Hepatocyte (in vitro differentiated cells): ENCODE measurements at places on chromosomes 4 and X. TPM values are rescaled to one million over a fixed set of nuclear protein-coding genes. Genes with fewer than 3 reads are reported as not detected.

- peaks cover 30% of the 10 kb centered on the region for H3K4me1 ChIP-seq
- no peaks in the 10 kb centered on the region for H3K27me3 ChIP-seq
- H3K36me3 ChIP-seq: no peaks in the 10 kb centered on the region
- no peak for DNase-seq
- H3K4me3 ChIP-seq: no peak overlapping the region
These were observed 3.8 kb downstream of the ARHGAP10 start for GRCh38 chr4:147735413-147736301.

DNA sequence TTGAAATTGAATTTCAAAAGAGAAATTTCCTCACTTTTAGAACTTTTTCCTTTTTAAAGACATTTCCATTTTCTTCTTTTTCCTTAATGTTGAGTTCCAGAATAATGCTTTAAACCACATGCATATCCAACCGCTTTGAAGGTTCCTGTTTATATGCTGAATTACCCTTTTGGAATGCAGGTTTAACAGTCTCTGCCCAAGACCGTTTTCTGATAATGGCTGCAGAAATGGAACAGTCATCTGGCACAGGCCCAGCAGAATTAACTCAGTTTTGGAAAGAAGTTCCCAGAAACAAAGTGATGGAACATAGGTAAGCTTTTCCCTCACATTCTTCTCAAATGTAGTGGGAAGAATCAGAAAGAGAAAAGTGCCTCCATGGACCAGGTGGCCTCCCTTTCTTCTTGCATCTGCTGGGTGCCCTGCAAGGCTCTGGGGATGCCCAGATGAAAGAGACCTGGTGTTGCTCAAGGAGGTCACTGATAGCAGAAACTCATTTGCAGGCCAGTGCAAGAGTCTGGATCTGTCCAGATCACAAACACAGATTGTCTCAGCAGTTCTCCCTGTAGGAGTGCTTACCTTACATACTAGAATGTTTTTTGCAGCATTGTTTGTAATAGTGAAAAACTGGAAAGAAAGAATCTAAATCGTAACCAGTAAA, 42.9 kb downstream of the MOSPD2 start:
- no peaks in the 10 kb centered on the region for H3K27me3 ChIP-seq
- no peak overlapping the region for H3K27ac ChIP-seq
- H3K4me3 ChIP-seq: no peak overlapping the region
- H3K4me1 ChIP-seq: no peaks in the 10 kb centered on the region
- no peaks in the 10 kb centered on the region for H3K36me3 ChIP-seq

AP1AR gene
- total RNA-seq: 36.8 and 48.1 TPM in 2 replicates

DNA sequence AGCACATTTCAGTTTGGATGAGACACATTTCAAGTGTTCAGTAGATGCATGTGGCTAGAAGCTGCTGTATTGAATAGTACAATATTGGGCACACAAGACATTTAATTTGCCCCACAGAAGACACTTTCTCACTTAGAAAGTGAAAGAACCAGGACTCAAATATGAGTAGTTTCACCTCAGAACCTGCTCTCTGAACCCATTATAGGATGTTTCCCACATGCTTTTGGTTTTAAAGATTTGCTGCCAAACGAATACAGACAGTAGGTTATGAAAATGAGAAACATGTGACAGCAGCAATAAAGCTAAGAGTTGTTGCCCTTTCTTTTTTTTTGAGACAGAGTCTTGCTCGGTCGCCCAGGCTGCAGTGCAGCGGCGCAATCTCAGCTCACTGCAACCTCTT, 32.3 kb downstream of the C4orf54 start:
- no peaks in the 10 kb centered on the region for H3K27me3 ChIP-seq
- no peaks in the 10 kb centered on the region for H3K36me3 ChIP-seq
- no peak for DNase-seq
- no peak overlapping the region for H3K27ac ChIP-seq
- H3K4me1 ChIP-seq: no peaks in the 10 kb centered on the region

DNA sequence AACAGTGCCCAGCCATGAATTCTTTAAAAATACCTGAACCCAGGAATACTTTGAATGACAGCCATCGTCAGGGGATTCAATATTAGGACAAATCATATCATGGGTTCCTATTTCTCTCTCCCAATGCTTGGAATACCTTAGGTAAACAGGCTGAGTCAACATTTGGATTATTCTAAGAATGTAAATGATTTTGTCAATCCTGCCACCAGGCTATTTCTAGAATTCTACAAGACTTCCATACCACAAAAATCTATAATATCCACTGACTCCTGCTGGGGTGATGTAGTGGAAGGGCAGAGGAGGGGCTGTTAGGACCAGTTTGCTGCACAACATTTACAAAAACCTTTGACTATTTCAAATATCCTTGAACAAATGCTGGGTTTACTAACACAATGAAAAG, 65.2 kb downstream of the IGFBP7 start:
- H3K27me3 ChIP-seq: no peaks in the 10 kb centered on the region
- no peaks in the 10 kb centered on the region for H3K4me1 ChIP-seq
- no peaks in the 10 kb centered on the region for H3K36me3 ChIP-seq
- DNase-seq: no peak
- peak overlapping the region; percentile 64 for H3K27ac ChIP-seq

- no peaks in the 10 kb centered on the region for H3K36me3 ChIP-seq
- H3K4me3 ChIP-seq: no peak overlapping the region
- peak overlapping the region; percentile 33 for H3K27ac ChIP-seq
- peak; percentile 30 for DNase-seq
- H3K4me1 ChIP-seq: no peaks in the 10 kb centered on the region
These were observed 39.8 kb upstream of the NAP1L5 start for GRCh38 chr4:88737307-88737941.
